Naive thymus-derived CD8-positive, alpha-beta T cell (primary cell): ENCODE measurements at places on chromosomes 12 and 14. TPM values are rescaled to one million over a fixed set of nuclear protein-coding genes. Genes with fewer than 3 reads are reported as not detected.

The AICDA gene
- total RNA-seq: not detected

The EPYC gene
- not detected for total RNA-seq

The SOAT2 gene
- total RNA-seq: 0.80 TPM

The CFAP251 gene
- total RNA-seq: 0.49 TPM

The PRB2 gene
- not detected for total RNA-seq

The OR4Q2 gene
- total RNA-seq: not detected

The ABHD12B gene
- not detected for total RNA-seq

The MIP gene
- not detected for total RNA-seq

The MYL2 gene
- total RNA-seq: not detected

The EML5 gene
- 7.5 TPM for total RNA-seq

The SERPINA4 gene
- not detected for total RNA-seq

The ADAMTS20 gene
- total RNA-seq: not detected

The SLCO1A2 gene
- 0.05 TPM for total RNA-seq

The COCH gene
- total RNA-seq: 0.81 TPM

The C12orf60 gene
- 1.3 TPM for total RNA-seq

The ATP5F1B gene
- 269 TPM for total RNA-seq

The ING4 gene
- total RNA-seq: 90.6 TPM

The AGAP2 gene
- 54.4 TPM for total RNA-seq

The BEGAIN gene
- total RNA-seq: 1.4 TPM

The ANO4 gene
- not detected for total RNA-seq
